CD8-positive, alpha-beta memory T cell (primary cell): ENCODE measurements at places on chromosomes 2 and 18. TPM values are rescaled to one million over a fixed set of nuclear protein-coding genes. Genes with fewer than 3 reads are reported as not detected.

The NEU2 gene
- not detected for total RNA-seq

The ABCG8 gene
- total RNA-seq = not detected

The GAREM2 gene
- total RNA-seq = 3.2 TPM

The SANBR gene
- total RNA-seq = 3.7 TPM

The ARL4C gene
- total RNA-seq = 54.0 TPM

DNA sequence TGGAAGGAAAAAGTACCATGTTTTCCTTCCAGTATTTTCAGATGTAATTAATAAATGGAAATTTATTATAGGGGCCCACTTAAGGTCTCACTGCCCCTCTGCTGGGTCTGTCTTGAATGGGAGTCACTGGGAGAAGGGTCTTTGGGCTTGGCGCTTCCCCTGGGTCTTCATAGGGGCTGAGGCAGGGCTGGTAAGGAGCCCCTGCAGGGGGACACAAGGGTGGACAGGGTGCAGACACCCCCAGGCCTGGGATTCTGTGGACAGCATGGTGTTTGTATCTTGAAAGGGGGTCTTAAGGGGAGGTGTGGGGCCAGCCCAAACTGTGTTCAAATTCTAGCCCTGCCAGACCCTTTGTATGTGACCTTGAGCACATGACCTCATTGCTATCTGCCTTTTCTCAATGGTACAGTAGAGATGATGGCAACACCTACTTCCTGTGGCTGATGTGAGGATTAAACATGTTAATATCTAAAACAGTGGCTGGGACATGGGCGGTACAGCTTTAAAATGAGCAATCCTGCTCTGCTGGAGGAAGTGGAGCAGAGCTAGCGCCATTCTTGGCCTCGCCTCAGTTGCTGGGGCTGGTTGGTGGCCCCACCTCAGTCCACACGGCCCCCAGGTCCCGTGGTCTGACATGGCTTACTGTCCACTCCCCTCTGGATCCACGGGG is 71.6 kb downstream of the GNAL start:
- H3K4me1 ChIP-seq = no peaks in the 10 kb centered on the region
- no peak overlapping the region for H3K27ac ChIP-seq
- no peak for DNase-seq
- no peak overlapping the region for H3K4me3 ChIP-seq
- H3K36me3 ChIP-seq = no peaks in the 10 kb centered on the region
- H3K27me3 ChIP-seq = no peaks in the 10 kb centered on the region

GRCh38 chr2:68719912-68720311 is 14.7 kb upstream of the ARHGAP25 start:
- H3K36me3 ChIP-seq = no peaks in the 10 kb centered on the region
- H3K27ac ChIP-seq = no peak overlapping the region
- DNase-seq = no peak

DNA sequence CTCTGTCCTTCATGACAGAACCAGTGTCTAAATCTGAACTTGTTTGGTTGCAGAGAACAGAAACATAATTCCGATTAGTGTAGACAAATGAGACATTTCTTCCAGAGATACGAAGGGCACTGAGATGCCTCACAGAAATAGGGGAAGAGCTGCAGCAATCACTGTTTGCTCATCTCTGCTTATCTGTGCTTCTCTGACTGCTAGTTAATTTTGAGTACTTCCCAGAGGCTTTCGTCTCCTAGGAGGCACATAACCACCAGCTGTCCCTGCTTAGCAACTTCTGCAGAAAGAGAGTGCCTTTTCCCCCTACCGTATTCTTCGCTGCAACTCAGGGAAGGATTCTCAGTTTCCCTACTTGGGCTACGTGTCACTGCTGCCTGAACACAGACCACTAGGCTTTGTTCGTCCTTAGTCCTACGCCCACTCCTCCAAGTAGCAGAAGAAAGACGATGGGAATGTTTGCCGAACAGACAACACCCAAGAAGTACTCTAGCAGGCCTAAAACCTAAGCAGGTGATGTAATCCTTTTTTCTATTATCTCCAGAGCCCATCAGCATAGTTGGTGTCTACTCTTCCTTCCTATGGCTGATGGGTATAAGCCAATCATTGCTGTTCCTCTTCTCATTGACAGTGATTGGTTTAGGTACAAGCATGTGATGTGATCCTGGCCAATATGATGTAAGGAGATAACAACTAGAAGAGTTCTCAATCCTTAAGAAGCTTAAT is 63.6 kb downstream of the TNP1 start:
- H3K27me3 ChIP-seq = no peaks in the 10 kb centered on the region
- no peak overlapping the region for H3K27ac ChIP-seq
- no peak for DNase-seq
- H3K36me3 ChIP-seq = no peaks in the 10 kb centered on the region

DNA sequence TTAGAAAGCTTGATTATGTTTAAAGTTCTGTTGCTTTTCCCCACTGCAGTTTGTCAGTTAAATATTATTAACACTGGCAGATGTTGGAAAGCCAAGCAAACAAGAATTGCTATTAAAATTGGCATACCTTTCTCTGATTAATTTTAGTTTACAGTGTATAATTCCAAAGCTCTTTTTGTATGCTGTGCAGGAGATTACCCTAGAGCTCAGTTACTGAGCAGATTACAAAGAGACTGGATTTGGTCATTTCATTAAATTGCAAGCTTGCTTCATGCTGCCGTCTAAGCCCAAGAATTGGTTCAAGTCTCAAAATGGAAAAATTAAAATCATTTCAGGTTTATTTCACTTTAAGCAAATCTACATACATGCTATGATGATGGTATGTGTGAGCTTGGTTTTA is 2.3 kb downstream of the ASAP2 start:
- H3K36me3 ChIP-seq = no peaks in the 10 kb centered on the region
- H3K4me1 ChIP-seq = no peaks in the 10 kb centered on the region
- no peak overlapping the region for H3K27ac ChIP-seq
- DNase-seq = no peak
- H3K4me3 ChIP-seq = no peak overlapping the region

DNA sequence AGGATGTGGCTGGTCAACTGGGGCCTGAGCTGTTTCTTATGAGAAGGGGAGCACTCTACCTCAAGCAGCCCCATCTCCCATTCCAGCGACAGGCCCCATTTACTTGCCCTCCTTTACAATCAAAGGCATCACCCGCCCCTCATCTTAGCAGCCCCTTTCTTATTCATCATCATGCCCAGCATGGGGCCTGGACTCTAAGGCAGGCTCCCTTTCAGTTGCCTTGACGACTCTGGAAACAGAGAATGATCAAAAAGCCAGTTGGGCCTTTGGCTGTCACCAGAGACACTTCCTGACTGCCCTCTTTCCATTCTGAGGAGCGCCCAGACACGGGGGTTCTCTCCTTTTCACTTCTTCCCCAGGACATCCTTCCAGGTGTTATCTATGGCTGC is 11.2 kb downstream of the CELF4 start:
- H3K27ac ChIP-seq = no peak overlapping the region
- no peaks in the 10 kb centered on the region for H3K4me1 ChIP-seq
- no peak overlapping the region for H3K4me3 ChIP-seq
- no peaks in the 10 kb centered on the region for H3K27me3 ChIP-seq
- H3K36me3 ChIP-seq = no peaks in the 10 kb centered on the region

DNA sequence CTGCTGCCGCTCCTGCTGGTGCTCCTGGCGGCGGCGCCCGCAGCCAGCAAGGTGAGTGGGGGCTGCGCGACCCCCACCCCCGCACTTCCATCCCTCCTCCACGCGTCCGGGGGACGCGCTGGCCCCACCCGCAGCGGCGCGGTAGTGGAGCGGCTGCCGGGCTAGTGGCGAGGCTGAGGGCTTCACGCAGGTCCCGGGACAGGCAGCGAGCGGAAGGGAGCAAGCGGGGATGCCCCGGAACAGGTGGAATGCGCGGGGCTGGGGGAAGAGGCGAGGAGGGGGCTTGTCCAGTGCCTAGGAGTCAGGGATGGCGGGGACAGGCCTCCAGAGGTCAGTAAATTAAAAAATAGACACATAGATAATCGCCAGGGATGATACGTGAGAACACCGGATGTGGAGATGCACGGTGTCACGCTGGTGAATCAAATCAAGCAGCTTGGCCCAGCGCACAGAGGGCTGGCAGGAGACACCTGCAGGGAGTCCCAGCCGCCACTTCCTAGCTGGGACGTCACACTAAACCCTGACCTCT is 403 bp downstream of the COL4A3 start:
- H3K4me1 ChIP-seq = peaks cover 5% of the 10 kb centered on the region
- no peaks in the 10 kb centered on the region for H3K36me3 ChIP-seq
- H3K27me3 ChIP-seq = peaks cover 16% of the 10 kb centered on the region
- DNase-seq = no peak
- H3K27ac ChIP-seq = no peak overlapping the region

GRCh38 chr18:27707201-27707600 is 469.7 kb downstream of the CDH2 start:
- H3K36me3 ChIP-seq = no peaks in the 10 kb centered on the region
- H3K4me1 ChIP-seq = no peaks in the 10 kb centered on the region
- H3K27me3 ChIP-seq = no peaks in the 10 kb centered on the region
- no peak for DNase-seq
- no peak overlapping the region for H3K4me3 ChIP-seq

DNA sequence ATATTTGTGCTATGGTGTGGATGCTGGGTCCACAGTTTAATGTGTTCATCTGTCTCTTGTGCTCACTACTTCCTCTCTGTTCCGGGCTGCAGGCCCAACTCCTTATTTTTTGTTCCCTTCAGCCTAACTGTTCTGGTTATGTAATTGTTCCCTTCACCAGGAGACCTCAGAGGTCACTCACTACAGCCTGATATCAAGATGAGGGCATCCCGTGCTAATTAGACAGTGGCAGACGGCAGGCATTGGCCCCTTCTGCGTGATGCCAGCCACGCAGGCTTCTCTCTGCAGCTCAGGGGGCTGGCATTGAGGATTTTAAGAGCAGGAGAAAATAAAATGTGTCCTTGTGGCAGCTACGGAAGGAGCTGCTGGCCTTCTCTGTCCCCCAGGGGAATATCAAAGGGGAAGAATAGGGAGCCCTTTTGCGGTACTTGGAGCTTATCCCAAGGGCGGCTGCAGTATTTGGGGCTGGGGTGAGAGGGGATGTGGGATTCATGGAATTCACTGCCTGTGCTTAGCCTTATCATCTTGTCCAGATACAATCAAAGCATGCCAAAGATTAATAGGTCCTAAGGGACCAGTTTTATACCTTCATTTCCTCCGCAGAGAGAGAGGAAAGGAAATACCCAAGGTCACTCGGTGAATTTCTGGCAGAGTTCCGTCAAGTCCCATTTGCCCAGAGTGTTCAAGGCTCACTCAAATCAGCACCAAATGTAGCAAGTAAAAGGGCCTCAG is 53.3 kb upstream of the TRIB2 start:
- no peaks in the 10 kb centered on the region for H3K27me3 ChIP-seq
- H3K27ac ChIP-seq = no peak overlapping the region
- peaks cover 1% of the 10 kb centered on the region for H3K4me1 ChIP-seq
- H3K36me3 ChIP-seq = no peaks in the 10 kb centered on the region
- no peak overlapping the region for H3K4me3 ChIP-seq

DNA sequence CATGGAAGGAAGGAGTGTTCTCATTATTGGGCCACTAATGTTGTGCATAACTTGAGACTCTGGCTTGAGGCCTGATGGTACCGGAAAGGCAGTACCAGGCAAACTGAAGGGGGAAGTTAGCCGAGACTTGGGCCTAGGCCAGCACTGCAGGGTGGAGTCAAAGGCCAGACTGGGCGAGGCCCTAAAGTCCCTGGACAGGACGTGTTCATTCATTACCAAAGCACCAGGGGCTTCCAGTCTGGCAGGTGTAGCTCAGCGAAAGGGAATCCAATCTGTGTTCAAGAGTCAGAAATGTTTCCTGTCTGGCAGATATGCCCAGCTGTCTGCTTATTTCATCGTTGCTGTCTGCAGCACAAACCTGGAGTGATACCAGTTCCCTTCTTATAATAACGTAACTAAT is 4.7 kb upstream of the ITSN2 start:
- H3K27me3 ChIP-seq = no peaks in the 10 kb centered on the region
- no peak for DNase-seq
- H3K27ac ChIP-seq = no peak overlapping the region
- no peaks in the 10 kb centered on the region for H3K36me3 ChIP-seq

- no peaks in the 10 kb centered on the region for H3K27me3 ChIP-seq
- no peaks in the 10 kb centered on the region for H3K36me3 ChIP-seq
- peak overlapping the region; percentile 45 for H3K27ac ChIP-seq
- H3K4me3 ChIP-seq = no peak overlapping the region
- peak; percentile 29 for DNase-seq
These were observed 11.1 kb downstream of the CHRNA1 start for GRCh38 chr2:174753038-174753633.

DNA sequence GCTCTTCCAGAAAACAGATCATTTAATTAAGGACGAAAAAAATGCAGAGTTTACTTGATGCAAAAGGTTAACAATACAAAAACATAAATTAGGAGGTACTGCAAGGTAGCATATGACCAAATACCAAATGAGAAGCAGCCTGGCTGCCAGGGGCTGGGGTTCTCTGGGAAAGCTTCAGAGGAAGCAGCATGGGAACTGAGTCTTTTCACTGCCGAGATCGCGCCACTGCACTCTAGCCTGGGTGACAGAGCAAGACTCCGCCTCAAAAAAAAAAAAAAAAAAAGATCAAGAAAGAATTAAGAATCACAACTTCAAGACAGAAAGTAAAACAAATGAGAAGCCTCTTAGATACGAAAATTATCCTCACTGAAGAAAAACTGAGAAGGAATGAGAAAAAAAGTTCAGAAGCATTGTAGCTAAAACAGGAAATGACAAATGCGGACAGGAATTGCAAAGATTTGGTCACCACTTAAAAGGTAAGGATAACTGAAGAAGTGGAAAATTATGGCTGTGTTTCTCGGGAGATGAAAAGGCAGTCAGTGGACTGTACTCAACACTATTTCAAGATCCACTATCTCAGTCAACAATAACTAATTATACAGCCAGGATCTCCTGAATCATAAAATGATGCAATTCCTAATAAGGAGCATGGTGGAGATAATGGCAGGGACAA is 4.3 kb downstream of the SEPTIN10 start:
- no peaks in the 10 kb centered on the region for H3K36me3 ChIP-seq
- no peaks in the 10 kb centered on the region for H3K4me1 ChIP-seq
- no peak overlapping the region for H3K4me3 ChIP-seq
- no peak overlapping the region for H3K27ac ChIP-seq
- H3K27me3 ChIP-seq = peaks cover 12% of the 10 kb centered on the region
- no peak for DNase-seq

- no peak overlapping the region for H3K27ac ChIP-seq
- no peak overlapping the region for H3K4me3 ChIP-seq
- H3K27me3 ChIP-seq = no peaks in the 10 kb centered on the region
- peaks cover 13% of the 10 kb centered on the region for H3K4me1 ChIP-seq
These were observed 111.9 kb upstream of the COL5A2 start for GRCh38 chr2:189291460-189291859.

GRCh38 chr18:48065601-48065995 is 135.1 kb upstream of the SMAD2 start:
- H3K4me1 ChIP-seq = no peaks in the 10 kb centered on the region
- no peak overlapping the region for H3K4me3 ChIP-seq
- H3K27me3 ChIP-seq = no peaks in the 10 kb centered on the region

GRCh38 chr2:165434865-165435496 is 34.5 kb upstream of the CSRNP3 start:
- H3K4me1 ChIP-seq = no peaks in the 10 kb centered on the region
- no peak overlapping the region for H3K4me3 ChIP-seq
- H3K36me3 ChIP-seq = no peaks in the 10 kb centered on the region
- no peaks in the 10 kb centered on the region for H3K27me3 ChIP-seq
